ENCODE measurements at places on chromosomes 6 and 20.

DNA sequence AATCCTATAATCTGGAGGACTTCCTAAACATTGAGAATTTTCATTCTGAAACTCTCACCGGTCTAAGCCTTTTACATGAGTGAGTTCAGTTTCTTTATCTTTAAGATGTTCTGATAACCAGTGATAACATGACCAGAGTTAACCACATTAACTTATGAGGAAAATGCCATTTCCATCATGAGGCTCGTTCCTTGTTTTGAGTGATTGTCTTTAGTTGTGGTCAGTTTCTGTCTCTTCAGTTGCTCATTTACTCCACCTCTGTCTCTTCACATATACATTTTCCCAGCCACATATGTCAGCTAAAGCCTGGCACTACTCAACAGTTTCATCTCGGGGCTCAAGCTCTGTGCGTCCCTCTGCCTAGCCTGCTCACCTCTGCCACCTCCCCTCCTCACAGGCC is 70.4 kb downstream of the JAG1 start:
- no peak overlapping the region for H3K27ac ChIP-seq
- H3K36me3 ChIP-seq, result peaks cover 5% of the 10 kb centered on the region

- no peaks in the 10 kb centered on the region for H3K4me1 ChIP-seq
- H3K36me3 ChIP-seq, result no peaks in the 10 kb centered on the region
- H3K27ac ChIP-seq, result no peak overlapping the region
- no peaks in the 10 kb centered on the region for H3K27me3 ChIP-seq
- DNase-seq, result no peak
- H3K4me3 ChIP-seq, result no peak overlapping the region
These were observed 5.8 kb upstream of the CDC5L start for GRCh38 chr6:44381739-44382138.

DNA sequence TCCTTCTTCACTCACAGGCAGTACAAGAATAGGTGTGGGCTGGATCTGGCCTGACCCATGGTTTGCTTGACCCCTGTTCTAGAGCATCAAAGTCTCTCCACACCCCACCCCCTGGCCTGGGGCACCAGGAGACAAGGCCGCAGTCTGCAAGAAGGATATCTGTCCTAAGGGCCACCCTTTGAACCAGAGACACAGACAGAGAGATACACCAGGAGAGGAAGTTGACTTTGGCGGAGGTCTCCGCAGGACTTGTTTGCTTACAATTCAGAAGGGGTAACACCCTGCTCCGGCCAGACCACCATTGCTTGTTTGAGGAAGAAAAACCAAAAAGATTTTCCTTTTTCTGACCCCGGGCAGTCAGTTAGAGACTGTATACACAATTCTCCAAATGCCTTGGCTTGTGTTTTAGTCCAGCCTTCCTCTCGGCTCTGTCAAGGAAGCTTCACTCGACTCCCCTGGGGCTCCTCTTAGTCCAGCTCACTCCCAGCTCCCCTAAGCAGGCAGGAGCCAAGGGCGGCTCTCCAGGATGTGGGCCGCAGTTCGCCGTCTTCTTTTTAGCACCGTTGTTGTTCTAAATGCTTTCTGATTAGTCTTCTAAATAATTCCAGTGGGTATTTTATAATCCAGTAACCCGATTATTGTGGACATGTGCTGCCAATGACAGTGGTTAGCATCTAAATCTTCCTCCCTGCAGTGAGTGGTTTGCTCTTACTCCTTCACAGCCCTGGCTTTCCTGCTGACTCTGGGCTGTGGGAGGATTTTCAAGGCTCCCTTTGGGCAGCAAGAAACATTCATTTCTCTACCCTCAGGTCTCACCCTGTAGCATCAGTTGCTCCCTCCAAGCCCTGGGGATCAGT is 58.6 kb upstream of the MRPS10 start:
- H3K4me1 ChIP-seq, result peaks cover 35% of the 10 kb centered on the region
- no peak overlapping the region for H3K27ac ChIP-seq
- DNase-seq, result no peak
- no peak overlapping the region for H3K4me3 ChIP-seq

- H3K4me3 ChIP-seq, result no peak overlapping the region
- no peak for DNase-seq
- H3K27me3 ChIP-seq, result peaks cover 6% of the 10 kb centered on the region
- no peak overlapping the region for H3K27ac ChIP-seq
- H3K4me1 ChIP-seq, result no peaks in the 10 kb centered on the region
These were observed 50.4 kb downstream of the GNAS-AS1 start for GRCh38 chr20:58800134-58800871.

DNA sequence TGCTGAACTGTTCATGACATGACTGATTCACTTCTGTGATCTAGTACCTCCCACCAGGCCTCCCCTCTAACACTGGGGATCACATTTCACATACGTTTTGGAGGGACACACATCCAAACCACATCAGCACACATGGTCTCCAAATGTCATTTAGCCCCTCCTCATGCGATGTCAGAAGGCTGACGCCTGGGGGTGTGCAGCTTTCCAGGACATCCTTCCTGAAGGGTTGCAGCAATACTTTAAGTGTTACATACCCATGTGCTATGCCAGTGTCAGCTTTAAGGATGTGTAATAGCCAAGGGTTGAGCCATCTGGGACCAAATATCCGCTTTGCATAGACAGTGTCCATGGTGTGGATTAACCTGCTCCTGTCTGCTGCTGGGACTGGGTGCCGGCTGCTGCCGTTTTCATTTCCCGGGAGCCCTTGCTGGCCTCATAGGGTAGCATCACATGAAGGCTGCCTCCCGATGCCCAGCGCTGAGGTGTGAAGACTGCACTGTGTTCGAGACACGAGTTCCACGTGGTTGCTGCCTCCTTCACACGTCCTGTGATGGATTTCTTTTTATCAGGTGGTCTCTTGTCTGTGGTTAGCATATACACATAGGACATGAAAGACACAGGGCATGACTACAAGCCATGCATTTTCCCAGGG is 219.0 kb downstream of the THBS2 start:
- no peak overlapping the region for H3K4me3 ChIP-seq
- no peaks in the 10 kb centered on the region for H3K27me3 ChIP-seq
- DNase-seq, result no peak
- no peaks in the 10 kb centered on the region for H3K4me1 ChIP-seq
- no peaks in the 10 kb centered on the region for H3K36me3 ChIP-seq
- H3K27ac ChIP-seq, result no peak overlapping the region

- no peaks in the 10 kb centered on the region for H3K27me3 ChIP-seq
- no peak overlapping the region for H3K27ac ChIP-seq
- H3K4me3 ChIP-seq, result no peak overlapping the region
- no peak for DNase-seq
These were observed 6.9 kb upstream of the SAMD3 start for GRCh38 chr6:130229645-130230044.

DNA sequence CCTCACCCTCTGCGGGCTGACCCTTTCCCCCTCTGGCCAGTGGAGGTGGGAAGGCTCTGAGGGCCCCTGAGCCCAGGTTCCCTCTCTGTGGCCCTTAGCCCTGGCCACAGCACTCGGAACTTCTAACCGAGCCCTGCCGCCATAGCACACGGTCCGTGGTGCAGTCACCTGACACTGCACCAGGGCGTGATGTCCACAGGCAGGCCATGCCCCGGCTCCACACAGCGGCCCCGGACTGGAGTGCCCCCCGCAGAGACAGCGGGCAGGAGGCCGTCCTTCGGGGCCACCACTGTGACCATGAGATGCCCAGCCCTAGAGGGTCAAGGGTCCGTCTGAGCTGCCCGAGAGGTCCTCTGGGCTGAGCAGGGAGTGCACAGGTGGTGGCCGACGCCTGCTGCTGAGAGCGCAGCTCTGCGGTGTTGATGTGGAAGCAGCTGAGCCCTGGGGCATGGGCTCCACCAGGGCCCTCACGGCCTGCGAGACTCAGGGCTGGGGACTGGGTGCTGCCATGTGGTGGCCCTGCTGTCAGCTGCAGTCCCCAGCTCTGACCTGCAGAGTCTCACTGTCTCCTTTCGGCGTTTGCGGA is 11.2 kb upstream of the BHLHE23 start:
- no peaks in the 10 kb centered on the region for H3K4me1 ChIP-seq
- H3K36me3 ChIP-seq, result no peaks in the 10 kb centered on the region
- no peak overlapping the region for H3K27ac ChIP-seq
- H3K4me3 ChIP-seq, result no peak overlapping the region
- H3K27me3 ChIP-seq, result peaks cover 30% of the 10 kb centered on the region
- no peak for DNase-seq

- no peak overlapping the region for H3K4me3 ChIP-seq
- H3K36me3 ChIP-seq, result no peaks in the 10 kb centered on the region
- no peaks in the 10 kb centered on the region for H3K4me1 ChIP-seq
- H3K27ac ChIP-seq, result no peak overlapping the region
These were observed 7.7 kb upstream of the SEC63 start for GRCh38 chr6:107965746-107966145.

DNA sequence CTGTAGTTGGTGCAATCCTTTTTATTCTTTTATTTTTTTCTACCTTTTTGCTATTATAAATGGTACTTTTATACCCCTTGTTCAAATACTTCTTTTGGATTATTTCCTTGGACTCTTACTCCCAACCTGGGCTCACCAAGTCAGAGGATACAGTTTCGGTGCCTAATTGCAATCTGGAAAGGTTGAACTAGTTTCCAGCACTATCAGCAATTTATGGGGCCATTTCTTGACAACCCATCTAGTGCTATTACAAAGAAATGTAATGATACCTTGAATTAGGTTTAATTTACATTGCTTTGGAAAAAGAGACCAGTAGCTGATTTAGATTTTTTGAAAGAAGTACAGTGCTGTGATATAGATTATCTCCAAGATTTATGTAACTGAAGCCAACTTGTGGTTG is 5.2 kb downstream of the PTPRA start:
- H3K36me3 ChIP-seq, result peaks cover 4% of the 10 kb centered on the region
- no peak overlapping the region for H3K27ac ChIP-seq

DNA sequence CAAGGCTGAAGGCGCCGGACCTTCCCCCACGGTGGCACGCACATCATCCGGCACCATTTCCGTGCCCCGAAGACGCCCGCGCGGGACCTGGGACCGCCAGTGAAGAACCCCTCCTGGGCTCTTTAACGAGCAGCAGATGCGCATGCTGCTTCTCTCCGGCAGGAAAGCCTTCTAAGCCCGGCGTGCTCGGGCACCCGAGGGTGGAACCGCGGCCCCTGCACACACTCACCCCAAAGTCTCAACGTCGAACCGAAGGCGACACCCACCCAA is 240 bp downstream of the FOXQ1 start:
- H3K36me3 ChIP-seq, result no peaks in the 10 kb centered on the region
- no peak for DNase-seq
- H3K4me1 ChIP-seq, result peaks cover 20% of the 10 kb centered on the region
- no peak overlapping the region for H3K27ac ChIP-seq

- H3K4me1 ChIP-seq, result no peaks in the 10 kb centered on the region
- H3K36me3 ChIP-seq, result no peaks in the 10 kb centered on the region
- no peak overlapping the region for H3K27ac ChIP-seq
These were observed 34.2 kb upstream of the KCNK5 start for GRCh38 chr6:39263303-39264037.
